Stimulated activated CD4-positive, alpha-beta T cell treated with anti-CD3 and anti-CD28 coated beads, Interleukin-12 subunit alpha, Interleukin-12 subunit beta, amount 100 ng/mL, for 48 hours (primary cell): ENCODE measurements at places on chromosomes 6 and 20.

DNA sequence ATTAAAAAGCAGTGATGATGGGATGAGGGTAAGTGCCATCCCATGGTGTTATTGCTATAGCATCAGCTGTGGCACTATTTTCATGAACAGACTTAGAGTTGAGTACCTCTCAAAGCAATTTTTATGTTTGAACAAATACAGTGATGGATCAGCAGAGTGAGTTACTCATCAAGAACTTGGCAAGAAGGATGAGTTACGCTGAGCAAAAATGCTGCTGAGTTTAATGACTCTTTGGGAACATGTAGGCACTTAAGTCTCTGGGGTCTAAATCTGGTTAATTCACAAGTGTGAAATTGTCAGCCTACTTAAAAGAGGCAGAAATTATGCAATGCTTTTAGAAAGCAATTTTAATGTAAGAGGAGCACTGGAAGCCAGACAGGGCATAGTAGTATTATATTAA lies 78.5 kb upstream of the AHI1 start:
- no peak for DNase-seq

- DNase-seq: no peak
Observed at GRCh38 chr6:17281497-17282481, 628 bp downstream of the RBM24 start.

- no peak for DNase-seq
Observed at GRCh38 chr6:141594874-141595273, 537.9 kb upstream of the GJE1 start.

- no peak for DNase-seq
Observed at GRCh38 chr20:49275636-49276035, 2.2 kb downstream of the ZNFX1 start.

DNA sequence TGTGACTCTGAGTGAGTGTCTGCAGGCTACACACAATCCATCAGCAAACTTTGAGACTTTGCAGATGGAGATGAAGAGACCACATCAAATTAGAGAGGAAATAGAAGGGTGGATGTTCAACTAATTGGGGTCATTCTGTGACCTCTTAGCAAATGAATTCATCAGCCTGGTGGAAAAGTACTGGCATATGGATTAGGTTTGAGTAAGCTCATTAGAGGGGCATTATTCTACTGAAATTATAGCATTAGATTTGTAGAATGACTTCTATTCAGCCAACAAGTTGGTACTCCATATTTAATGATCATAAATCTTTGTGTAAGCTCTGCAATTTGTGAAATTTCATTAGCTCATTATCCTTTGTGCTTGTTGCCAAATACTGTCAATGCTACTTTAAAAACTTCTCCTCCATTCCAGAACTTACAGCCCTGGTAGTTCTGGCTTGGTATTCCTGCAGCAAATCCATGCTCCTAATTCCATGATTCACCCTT lies 63.8 kb downstream of the ADTRP start:
- no peak for DNase-seq

- no peak for DNase-seq
Observed at GRCh38 chr20:23679133-23680092, 9.4 kb downstream of the CST4 start.

- no peak for DNase-seq
Observed at GRCh38 chr6:37320646-37321045, 33.1 kb upstream of the RNF8 start.

DNA sequence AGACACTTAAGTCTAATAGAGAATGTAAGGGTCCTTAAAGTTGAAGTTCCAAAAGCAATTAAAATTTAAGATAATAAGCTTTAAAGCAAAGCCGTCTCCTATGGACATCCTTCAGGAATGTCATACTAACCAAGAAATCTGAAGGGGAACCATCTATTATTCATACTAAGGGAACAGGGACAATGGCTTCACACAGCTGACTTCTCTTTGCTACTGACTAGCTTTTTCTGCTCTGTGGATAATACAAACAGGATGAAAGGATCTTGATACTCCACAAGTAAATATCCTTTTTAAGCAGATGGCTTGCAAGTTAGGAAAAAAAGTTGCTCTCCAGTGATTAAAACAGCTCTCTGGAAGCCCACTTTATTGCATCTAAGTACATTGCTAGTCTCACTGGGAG lies 178.6 kb downstream of the BACH2 start:
- DNase-seq: no peak

GRCh38 chr6:137102851-137103492 lies 58.2 kb upstream of the IL20RA start:
- peak; percentile 9 for DNase-seq

- no peak for DNase-seq
Observed at GRCh38 chr6:152323376-152323775, 313.8 kb downstream of the SYNE1 start.

- DNase-seq: peak; percentile 73
Observed at GRCh38 chr6:119350202-119350951, 816 bp upstream of the MAN1A1 start.

GRCh38 chr6:31186052-31186734 lies 15.7 kb upstream of the POU5F1 start:
- DNase-seq: no peak

DNA sequence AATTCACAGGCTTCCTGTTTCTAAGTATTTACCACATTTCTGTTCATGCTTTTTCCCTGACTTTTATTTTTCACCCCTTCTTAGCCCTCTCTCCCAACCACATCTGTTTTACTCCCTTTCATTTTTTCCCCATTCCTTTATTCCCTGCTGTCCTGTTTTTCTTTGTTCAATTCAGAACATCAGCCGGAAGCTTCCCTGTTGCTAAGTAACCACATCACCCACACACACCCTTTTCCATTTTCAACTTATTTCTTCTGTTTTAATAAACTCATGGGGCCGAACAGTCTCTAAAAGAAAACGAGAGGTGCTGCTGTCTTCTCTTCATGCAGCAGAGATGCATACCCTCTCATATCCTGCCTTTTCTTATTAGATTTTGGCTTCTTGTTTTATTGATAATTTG lies 53.5 kb upstream of the CEP85L start:
- no peak for DNase-seq

- no peak for DNase-seq
Observed at GRCh38 chr20:19688031-19688806, 69.8 kb upstream of the RIN2 start.

DNA sequence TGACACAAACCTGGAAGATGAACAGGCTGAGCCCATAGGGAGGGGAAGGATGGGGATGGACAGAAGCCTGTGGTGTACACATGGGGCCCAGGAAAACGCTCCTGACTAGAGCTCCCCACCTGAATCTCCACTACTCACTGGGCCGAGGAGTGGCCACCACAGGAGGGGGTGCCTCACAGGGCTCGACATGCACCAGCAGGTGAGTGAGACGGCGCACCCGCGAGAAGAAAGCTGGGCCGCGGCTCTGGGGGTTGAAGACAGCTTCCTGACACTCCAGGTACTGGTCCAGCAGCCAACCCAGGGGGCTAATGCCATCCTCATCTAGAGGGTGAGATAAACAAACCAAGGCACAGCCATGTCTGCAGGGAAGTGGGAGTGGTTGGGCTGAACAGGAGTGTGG lies 10.3 kb downstream of the CUL7 start:
- DNase-seq: no peak

- DNase-seq: no peak
Observed at GRCh38 chr20:53873230-53873604, 197.2 kb downstream of the BCAS1 start.

GRCh38 chr6:34339432-34339831 lies 53.0 kb downstream of the NUDT3 start:
- DNase-seq: no peak

DNA sequence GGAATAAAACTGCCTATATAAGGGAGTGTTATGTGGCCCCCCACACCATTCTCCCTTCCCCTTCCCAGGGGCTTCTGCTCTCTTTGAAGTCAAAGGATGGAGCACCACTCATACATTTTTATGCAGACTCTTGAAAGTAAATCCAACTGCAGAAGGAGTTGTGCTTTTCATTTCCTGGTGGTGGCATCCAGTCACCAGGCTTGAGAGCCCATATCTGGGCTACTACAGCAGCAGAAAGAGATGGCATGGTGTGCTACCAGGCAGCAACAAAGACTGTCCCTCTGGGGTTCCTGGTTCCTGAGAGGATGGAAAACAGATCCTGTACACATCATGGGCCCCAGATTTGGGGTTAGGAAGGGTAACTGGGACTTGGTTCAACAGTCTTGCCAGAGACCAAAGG lies 226.4 kb downstream of the CLIC5 start:
- DNase-seq: no peak

DNA sequence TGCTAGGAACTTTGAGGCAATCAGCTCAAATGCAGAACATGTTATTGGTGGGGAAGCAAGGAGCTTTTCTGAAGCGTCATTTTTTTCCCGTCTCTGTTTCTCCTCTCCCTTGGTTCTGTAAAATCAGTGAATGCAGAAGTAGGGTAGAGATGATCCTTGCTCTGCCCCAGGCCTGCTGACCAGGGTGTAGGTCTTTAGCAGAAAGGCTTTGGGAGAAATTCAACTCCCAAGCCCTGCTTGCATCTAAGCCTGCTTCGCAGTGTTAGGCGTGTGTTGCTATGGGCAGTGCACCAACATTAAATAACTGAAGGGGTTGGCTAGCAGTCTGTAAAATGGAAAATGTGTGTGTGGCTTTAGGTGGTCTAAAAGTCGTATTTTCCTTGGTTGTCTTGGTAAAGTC lies 45.9 kb downstream of the SASH1 start:
- no peak for DNase-seq

DNA sequence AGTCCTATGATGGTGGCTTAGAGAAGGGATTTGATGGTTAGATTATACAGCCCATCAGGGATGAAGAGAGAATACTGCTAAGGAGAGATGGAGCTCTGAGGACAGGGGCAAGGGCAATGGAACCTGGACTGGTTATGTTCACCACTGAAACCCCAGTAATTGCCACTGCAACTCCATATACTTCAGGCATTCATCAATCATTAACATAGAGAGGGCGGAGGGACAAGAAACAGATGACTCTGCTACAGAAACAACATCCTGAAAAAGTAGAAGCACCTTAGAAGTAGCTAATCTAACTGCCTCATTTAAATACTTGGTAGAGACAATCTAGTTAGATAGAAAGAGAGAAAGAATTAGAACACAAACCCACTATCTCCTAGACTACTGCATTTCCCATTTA lies 89.8 kb downstream of the MDN1 start:
- DNase-seq: no peak

DNA sequence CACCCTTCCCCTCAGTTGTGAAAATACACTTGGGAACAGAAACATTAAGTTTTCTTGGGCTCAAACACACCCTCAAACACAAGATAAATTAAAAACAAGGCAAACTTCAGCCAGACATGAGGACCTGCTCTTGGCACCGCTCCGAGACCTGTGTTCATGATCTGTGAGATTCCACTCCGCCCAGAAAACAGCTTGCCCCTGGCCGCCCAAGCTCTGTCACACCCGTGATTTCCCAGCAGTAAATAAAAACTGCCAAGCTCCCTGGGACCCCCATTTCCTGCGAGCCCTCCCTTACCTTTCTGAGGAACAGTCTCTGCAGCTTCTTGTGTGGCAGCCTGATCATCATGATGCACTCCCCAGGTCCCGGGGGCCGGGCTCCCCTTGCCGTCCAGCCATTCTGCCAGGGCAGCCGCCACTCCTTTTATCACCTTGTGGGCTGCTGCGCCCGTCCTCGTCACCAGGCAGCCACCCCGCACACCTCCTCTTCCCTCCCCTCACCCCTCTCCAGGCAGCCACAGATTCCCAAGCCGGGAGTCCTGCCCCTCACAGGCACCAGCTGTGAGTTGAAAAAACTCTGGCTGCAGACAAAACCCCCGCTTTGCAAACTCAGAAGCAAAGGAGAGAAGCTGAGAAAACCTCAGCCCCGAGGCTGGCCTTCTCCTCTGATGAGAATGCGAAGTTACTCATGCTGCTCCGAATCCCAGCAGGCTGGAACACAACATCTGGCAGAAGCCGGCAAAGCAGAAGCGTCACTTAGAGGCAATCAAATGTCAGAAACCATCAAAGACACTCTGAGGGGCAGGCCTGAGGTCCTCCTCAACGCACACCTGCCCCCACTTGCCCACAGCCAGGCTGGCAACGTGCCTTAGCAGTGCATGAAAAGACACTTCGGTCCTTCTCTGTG lies 130.4 kb upstream of the RPS6KA2 start:
- peak; percentile 11 for DNase-seq

DNA sequence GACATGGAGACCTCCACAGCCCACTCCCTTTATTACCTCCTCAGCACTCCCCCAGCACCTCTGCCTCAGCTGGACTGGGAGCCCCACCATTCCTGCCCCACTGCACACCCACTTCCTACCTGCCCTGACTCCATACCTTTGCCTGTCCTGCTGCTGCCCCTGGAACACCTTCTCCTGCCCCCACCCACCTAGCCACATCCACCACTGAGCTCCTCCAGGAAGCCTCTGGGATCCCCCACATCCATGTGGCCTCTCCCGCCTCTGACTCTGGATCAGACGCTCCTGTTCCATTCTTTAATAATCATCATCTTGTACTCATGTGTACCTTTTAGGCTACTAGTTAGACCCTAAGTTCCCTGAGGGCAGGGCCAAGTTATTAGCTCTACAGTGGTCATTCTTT lies 2.2 kb upstream of the SDCBP2 start:
- no peak for DNase-seq

- no peak for DNase-seq
Observed at GRCh38 chr6:168152980-168153379, 74.0 kb upstream of the FRMD1 start.

DNA sequence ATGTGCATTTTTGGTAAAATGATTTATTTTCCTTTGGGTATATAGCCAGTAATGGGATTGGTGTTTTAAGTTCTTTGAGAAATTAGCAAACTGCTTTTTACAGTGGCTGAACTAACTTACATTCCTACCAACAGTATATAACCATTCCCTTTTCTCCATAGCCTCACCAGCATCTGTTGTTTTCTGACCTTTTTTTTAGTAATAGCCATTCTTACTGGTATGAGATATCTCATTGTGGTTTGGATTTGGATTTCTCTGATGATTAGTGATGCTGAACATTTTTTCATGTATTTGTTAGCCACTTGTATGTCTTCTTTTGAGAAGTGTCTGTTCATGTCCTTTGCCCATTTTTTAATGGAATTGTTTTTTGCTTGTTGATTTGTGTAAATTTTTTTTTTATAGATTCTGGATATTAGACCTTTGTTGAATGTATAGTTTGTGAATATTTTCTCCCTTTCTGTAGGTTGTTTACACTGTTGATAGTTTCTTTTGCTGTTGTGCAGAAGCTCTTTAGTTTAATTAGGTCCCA lies 42.3 kb downstream of the STK4 start:
- DNase-seq: no peak

- DNase-seq: no peak
Observed at GRCh38 chr6:136757150-136757549, 35.1 kb downstream of the MAP3K5 start.

DNA sequence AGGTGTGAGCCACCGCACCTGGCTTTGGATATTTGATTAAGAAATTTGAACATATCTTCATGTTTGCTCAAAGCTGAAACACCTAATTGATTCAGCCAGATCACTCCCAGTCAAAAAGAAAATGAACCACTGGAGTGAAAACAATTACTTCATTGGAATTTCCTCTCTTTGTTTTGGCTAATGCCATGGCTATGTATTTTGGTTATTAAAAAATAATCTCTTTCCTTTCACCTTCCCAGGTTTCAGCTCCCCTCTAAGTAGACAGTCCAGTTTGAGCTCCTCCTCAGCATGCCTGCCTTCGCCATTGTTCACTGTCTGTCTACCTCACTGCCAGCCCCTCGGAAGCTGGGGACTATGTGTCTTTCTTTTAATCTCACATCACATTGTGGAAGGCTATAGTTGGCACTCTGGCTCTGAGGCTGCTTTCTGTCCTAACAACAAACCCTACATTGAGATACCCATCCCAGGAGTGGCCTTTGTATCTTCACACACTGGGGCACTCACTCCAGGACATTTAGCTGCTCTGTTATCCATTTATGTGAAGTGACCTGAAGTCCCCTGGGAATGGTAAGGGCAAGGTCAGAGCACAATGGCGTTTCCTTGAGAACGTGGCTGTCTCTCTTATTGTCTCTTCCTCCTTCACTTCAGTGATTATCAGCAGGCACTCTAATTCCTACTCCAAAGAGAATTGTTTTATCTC lies 764.0 kb upstream of the CITED2 start:
- DNase-seq: no peak
